ENCODE measurements at places on chromosomes 16 and 17. TPM values are rescaled to one million over a fixed set of nuclear protein-coding genes. Genes with fewer than 3 reads are reported as not detected.
A peak's percentile ranks its signal among the peaks of the same experiment; 100 is the strongest.

The SDR42E2 gene
- not detected for total RNA-seq

The GFAP gene
- not detected for total RNA-seq

The RASD1 gene
- total RNA-seq, result 12.9 TPM

The SLFN11 gene
- total RNA-seq, result 70.8 TPM

The ATP1B2 gene
- 0.54 TPM for total RNA-seq

The NPIPB13 gene
- 20.0 TPM for total RNA-seq

The EVPLL gene
- not detected for total RNA-seq

The RABEP1 gene
- 51.4 TPM for total RNA-seq

The REXO5 gene
- 7.7 TPM for total RNA-seq

GRCh38 chr16:66389256-66390176 lies 23.0 kb downstream of the CDH5 start:
- no peak overlapping the region for H3K27ac ChIP-seq
- H3K27me3 ChIP-seq, result peaks cover 4% of the 10 kb centered on the region
- H3K4me1 ChIP-seq, result no peaks in the 10 kb centered on the region
- H3K4me3 ChIP-seq, result no peak overlapping the region

GRCh38 chr16:54996186-54996585 lies 65.5 kb downstream of the IRX5 start:
- peaks cover 2% of the 10 kb centered on the region for H3K27me3 ChIP-seq
- no peaks in the 10 kb centered on the region for H3K36me3 ChIP-seq
- no peaks in the 10 kb centered on the region for H3K4me1 ChIP-seq
- H3K27ac ChIP-seq, result no peak overlapping the region
- no peak overlapping the region for H3K4me3 ChIP-seq
- no peak for DNase-seq

GRCh38 chr17:65973237-65973636 lies 218.7 kb downstream of the CEP112 start:
- DNase-seq, result no peak
- H3K4me3 ChIP-seq, result no peak overlapping the region
- H3K4me1 ChIP-seq, result no peaks in the 10 kb centered on the region
- H3K27ac ChIP-seq, result no peak overlapping the region
- H3K36me3 ChIP-seq, result no peaks in the 10 kb centered on the region

GRCh38 chr16:6484935-6485334 lies 847.7 kb upstream of the RBFOX1 start:
- H3K4me1 ChIP-seq, result no peaks in the 10 kb centered on the region
- no peaks in the 10 kb centered on the region for H3K36me3 ChIP-seq
- H3K27me3 ChIP-seq, result peaks cover 3% of the 10 kb centered on the region
- no peak overlapping the region for H3K4me3 ChIP-seq

DNA sequence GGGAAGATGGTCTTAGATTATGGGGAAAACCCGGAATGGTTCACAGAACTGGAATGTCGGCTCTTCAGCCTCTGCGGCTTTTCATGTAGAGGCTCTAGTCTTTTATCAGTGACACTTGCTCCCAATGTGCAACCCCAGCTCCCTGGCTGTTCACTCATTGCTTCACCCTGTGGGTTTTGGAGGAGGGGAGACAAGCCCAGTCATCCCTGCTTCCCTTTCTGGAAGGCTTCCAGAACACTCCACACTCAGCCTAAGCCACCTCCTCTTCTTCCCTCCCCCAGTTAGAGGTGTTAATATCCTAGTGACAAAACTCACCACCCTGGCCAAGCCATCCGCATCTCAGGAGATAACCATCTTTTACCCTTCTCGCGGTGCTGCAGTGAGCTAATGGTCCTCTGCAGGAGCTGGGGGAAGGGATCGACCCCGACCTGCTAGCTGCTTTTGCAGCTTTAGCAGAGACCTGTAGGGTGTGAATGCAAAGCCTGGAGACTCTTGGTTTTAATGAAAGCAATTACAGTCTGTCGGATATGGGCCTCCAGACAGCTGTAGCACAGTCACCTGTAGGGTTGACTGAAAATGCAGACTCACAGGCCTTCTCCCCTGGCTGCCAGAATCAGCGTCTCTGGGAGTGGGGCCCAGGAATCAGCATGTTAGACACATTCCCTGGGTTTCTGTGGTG lies 24.3 kb upstream of the LASP1NB start:
- peaks cover 44% of the 10 kb centered on the region for H3K36me3 ChIP-seq
- no peaks in the 10 kb centered on the region for H3K27me3 ChIP-seq
- peaks cover 48% of the 10 kb centered on the region for H3K4me1 ChIP-seq
- peak overlapping the region; percentile 78 for H3K27ac ChIP-seq
- no peak for DNase-seq
- peak overlapping the region; percentile 26 for H3K4me3 ChIP-seq

- DNase-seq, result no peak
- H3K4me3 ChIP-seq, result no peak overlapping the region
- H3K4me1 ChIP-seq, result no peaks in the 10 kb centered on the region
- no peak overlapping the region for H3K27ac ChIP-seq
- peaks cover 46% of the 10 kb centered on the region for H3K27me3 ChIP-seq
- no peaks in the 10 kb centered on the region for H3K36me3 ChIP-seq
Measured at GRCh38 chr17:48530208-48530886, 464 bp downstream of the HOXB1 start.

DNA sequence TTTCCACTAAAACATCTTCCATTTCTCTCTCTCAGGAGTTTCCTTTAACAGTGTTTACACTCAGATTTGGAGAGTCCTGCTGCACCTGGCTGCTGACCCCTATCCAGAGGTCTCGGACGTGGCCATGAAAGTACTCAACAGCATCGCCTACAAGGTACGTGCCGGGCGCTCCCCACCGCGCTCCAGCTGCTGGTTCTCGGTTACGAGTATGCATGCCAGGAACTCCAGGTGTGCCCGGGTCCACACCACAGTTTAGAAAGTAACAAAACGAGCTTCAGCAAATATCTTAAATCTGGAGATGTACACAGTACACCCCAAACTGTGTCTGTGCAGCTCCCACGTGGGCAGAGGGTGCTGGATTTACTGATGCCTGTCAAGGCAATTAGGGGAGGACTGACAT lies 82.9 kb upstream of the CHMP6 start:
- no peaks in the 10 kb centered on the region for H3K27me3 ChIP-seq
- peaks cover 30% of the 10 kb centered on the region for H3K36me3 ChIP-seq
- no peak overlapping the region for H3K27ac ChIP-seq
- no peak for DNase-seq
- H3K4me3 ChIP-seq, result no peak overlapping the region

DNA sequence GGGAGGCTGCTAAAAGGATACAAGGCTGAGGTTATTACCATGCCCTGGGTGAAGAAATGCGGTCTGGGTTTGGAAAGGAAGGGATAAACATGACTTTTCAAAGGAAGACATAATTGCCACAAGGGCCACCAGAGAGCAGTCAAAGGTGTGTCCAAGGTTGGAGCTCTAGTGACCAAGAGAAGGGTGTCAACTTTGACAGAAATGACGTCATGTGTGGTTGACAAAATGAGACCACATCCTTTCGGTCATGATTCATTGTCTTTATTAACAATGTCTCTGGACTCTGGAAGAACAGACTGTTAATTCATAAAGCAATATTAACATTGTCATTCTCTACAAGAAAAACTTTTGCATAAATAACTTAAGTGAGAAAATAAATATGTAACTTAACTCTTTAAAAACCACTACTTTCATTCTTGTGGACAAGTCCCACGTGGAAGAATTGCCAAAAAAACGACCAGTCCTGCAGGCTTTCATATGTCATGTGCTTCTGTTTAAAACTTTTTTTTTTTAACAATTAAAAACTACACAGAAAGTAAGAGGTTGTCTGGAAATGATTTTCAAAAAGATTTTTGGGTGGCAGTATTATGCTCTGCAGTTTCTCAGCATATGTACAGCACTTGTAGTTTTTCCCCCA lies 5.0 kb downstream of the SOST start:
- peaks cover 9% of the 10 kb centered on the region for H3K4me1 ChIP-seq
- no peak overlapping the region for H3K4me3 ChIP-seq
- no peak overlapping the region for H3K27ac ChIP-seq
- no peaks in the 10 kb centered on the region for H3K36me3 ChIP-seq

DNA sequence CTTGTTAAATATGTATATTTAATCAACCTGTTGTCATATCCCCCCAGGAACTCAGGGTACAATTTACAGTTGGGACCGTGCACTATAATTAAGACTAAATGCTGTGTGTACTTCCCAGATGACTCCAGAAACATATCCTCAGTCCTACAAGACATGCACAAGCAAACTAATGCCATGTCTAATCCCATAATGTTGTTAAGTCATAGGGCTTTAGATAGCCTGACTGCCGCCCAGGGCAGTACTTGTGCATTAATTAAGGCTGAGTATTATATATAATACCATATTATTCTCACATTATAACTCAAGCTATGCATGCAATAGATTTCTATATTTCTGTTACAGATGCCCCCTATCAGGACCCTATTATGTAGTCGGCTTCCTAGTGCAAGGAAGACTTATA lies 20.1 kb upstream of the CPHXL start:
- DNase-seq, result no peak
- H3K27me3 ChIP-seq, result peaks cover 4% of the 10 kb centered on the region
- no peak overlapping the region for H3K27ac ChIP-seq

- H3K27me3 ChIP-seq, result peaks cover 29% of the 10 kb centered on the region
- peaks cover 15% of the 10 kb centered on the region for H3K4me1 ChIP-seq
- H3K36me3 ChIP-seq, result peaks cover 2% of the 10 kb centered on the region
- no peak overlapping the region for H3K4me3 ChIP-seq
- no peak for DNase-seq
Measured at GRCh38 chr17:81030741-81031565, 4.0 kb upstream of the BAIAP2 start.

DNA sequence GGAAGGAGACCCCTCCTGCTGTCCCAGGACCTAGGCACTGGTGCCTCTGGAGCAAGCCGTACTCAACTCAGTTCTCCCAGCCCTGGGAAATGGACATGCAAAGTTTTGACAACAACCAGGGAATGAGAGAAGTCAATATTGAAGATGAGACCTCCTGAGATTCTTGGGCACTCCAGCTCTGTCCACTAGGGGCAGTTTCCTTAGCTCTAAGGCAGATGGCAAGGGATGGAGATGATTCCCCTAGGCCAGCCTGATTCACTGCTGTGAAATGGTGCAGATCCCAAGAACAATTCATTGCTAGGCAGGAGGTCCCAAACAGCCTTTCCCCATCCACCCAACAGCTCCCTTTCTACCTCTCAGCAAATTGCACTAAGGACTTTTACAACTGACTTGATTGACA lies 20.5 kb upstream of the SDR42E2 start:
- peaks cover 5% of the 10 kb centered on the region for H3K27me3 ChIP-seq
- H3K27ac ChIP-seq, result no peak overlapping the region
- no peaks in the 10 kb centered on the region for H3K4me1 ChIP-seq

DNA sequence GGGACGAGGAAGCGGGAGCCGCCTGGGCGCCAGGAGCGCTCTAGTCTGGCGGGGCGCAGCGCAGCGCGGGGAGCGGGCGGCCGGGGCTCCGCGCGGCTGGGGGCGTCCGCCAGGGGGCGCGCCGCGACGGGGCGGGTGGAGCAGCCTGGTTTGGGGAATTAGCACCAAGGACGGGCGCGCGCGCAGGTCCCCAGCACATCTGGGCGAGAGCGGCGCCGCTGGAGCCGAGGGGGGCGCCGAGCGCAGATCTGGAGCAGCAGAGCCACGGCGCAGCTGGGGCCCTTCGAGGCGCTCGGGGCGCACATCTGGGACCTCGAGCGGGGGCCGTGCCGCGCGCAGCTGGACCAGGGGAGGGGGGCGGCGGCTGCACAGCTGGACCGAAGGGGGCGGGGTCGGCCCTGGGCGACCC lies at the start of gene NXPH3:
NXPH3 (plus strand) TSS at position 193 of the 409 bp plus-strand sequence. CDS start 349 bp downstream, outside the sequence.
- DNase-seq, result peak; percentile 66
- no peaks in the 10 kb centered on the region for H3K36me3 ChIP-seq
- peaks cover 62% of the 10 kb centered on the region for H3K27me3 ChIP-seq
- H3K4me1 ChIP-seq, result peaks cover 15% of the 10 kb centered on the region
- no peak within 1 kb of the TSS for H3K27ac ChIP-seq

DNA sequence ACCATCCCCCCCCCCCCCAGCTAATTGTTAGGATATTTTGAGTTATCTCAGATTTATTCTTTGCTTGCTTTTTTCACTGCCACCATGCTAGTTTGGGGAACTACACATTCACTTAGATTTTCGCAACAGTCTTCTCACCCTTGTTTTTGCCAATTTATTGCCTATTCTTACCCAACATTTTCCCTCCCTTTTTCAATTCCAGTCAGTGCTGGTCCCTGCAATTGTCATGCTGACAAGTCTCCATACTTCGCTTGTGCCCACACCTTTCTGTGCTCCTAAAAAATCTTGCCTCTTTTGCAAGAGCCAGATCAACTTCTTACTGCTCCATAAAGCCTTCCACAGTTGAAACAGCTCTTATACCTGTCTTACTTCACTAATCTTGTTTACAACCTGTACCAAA lies 16.3 kb downstream of the TNRC6A start:
- peaks cover 50% of the 10 kb centered on the region for H3K4me1 ChIP-seq
- no peak overlapping the region for H3K27ac ChIP-seq
- H3K36me3 ChIP-seq, result peaks cover 8% of the 10 kb centered on the region
- no peak overlapping the region for H3K4me3 ChIP-seq

DNA sequence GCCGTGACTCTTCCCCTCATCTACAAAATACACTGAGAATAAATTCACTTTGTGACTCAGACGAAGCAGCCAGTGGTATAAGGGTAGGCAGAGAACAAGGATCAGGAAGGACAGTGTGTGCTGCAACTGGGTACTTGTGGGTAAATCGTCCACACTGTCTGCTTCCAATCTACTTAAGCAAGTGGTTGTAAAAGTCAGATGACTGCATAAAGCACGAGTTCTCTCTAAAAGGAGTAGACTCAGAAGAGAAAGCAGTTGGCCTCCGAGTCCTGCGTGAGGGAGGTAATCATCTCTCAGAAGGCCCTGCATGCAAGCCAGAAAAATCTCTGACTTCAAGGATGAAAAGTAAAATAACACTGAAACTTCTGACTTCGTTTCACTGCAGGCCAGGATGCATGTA lies 43.1 kb downstream of the ANKFY1 start:
- DNase-seq, result no peak
- H3K4me3 ChIP-seq, result no peak overlapping the region
- H3K27ac ChIP-seq, result no peak overlapping the region
- peaks cover 19% of the 10 kb centered on the region for H3K36me3 ChIP-seq
- peaks cover 19% of the 10 kb centered on the region for H3K4me1 ChIP-seq

GRCh38 chr17:3049705-3050295 lies 13.6 kb downstream of the OR1D5 start:
- H3K4me1 ChIP-seq, result peaks cover 5% of the 10 kb centered on the region
- peak overlapping the region; percentile 90 for H3K4me3 ChIP-seq
- DNase-seq, result no peak
- H3K27ac ChIP-seq, result no peak overlapping the region
- H3K27me3 ChIP-seq, result peaks cover 5% of the 10 kb centered on the region

DNA sequence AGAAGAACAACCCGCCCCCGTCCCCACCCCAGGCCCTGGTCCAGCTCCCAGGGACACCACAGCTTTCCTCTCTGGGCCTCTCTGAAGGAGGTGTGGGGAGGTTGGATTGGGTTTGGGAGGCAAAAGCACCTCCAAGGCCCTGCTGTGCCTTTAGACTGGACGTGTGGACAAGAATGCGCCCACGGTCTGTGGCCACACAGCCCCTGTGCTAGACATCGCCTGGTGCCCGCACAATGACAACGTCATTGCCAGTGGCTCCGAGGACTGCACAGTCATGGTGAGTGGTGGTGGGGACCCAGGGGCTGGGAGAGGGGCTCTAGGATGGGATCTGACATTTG lies 3.0 kb downstream of the CORO1A start:
- no peaks in the 10 kb centered on the region for H3K27me3 ChIP-seq
- H3K4me3 ChIP-seq, result peak overlapping the region; percentile 100
- no peak for DNase-seq
- peaks cover 36% of the 10 kb centered on the region for H3K36me3 ChIP-seq
- peaks cover 27% of the 10 kb centered on the region for H3K4me1 ChIP-seq
- peak overlapping the region; percentile 99 for H3K27ac ChIP-seq

- no peaks in the 10 kb centered on the region for H3K27me3 ChIP-seq
- no peak for DNase-seq
- H3K27ac ChIP-seq, result peak overlapping the region; percentile 48
- H3K36me3 ChIP-seq, result peaks cover 10% of the 10 kb centered on the region
Measured at GRCh38 chr16:85662482-85662812, 26.3 kb downstream of the GINS2 start.
